GM12865 (cell line): ENCODE measurements at places on chromosomes 7 and 10.

GRCh38 chr10:102117391-102118159 is 2.6 kb downstream of the LDB1 start:
- DNase-seq: peak; percentile 56

DNA sequence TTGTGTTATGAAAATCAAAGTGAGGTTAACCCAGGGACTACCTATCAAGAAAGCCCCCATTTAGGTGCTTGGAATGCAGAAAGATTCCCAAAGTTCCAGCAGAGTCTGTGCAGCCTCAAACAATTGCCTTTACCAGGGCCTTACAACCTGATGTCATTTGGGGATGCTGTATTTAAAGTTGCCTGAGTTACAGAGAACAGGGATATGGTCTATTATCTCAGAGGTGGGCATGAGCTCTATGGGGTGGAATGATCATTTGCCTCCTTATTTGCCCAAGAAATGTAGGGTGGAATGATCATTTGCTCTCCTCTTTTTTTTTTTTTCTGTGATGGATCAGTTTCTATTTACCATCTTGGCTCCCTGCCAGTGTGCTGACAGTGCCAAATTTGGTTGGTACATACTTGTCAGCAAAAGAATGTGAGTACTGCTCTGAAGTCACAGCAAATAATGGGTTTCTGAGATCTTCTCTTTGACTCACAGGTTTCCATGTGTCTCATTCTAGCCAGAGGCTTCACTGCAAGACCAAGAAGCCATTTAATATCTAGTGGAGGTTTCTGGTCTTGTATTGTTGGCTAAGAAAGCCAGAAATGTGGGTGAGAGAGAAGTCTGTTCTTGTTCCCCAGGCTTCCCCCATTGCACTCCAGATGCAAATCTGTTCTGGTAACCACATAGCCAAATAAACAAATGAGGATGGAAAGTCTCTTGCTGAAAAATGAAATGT is 45.5 kb upstream of the ZNRF2 start:
- DNase-seq: peak; percentile 73

GRCh38 chr10:60849217-60849616 is 70.9 kb downstream of the CDK1 start:
- DNase-seq: no peak

GRCh38 chr10:131618587-131619267 is 282.1 kb upstream of the PPP2R2D start:
- no peak for DNase-seq

DNA sequence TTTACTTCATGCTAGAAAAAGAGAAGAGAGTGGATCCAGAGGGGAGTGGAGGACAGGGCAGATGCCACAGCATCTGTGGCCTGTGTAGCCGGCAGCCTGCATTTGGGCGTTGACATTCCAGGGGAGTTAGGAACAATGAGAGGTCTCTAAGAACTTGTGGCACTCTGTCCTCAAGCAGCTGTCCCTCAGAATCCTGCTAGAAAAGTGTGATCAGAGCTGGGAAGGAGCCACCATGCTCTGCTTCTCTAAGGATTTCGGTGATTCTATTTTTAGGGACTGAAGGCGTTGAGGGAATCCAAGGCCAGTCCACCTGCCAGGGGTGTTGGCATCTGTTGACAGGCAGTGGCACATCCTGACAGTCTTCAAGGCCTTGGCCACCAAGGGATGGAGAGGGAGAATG is 7.6 kb downstream of the LRIT2 start:
- no peak for DNase-seq

DNA sequence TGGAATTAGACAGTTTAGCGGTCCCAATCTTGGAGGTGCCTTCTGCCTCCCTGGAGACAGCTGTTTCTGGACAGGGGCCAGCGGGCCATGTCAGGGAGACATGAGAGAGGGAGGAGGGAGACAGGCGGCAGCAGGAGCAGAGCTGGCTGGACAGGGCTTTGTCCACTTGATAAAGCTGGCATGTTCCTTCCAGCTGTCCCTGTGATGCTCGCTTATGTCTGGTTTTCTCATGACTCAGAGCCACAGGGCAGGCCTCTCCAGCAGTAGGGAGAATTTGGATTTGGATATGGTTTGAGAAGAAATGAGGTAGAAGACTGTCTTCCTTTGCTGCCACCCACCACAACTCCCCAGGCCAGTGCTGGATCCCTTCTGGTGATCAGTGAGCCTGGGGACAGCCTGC is 51.7 kb upstream of the SORCS3 start:
- DNase-seq: no peak

DNA sequence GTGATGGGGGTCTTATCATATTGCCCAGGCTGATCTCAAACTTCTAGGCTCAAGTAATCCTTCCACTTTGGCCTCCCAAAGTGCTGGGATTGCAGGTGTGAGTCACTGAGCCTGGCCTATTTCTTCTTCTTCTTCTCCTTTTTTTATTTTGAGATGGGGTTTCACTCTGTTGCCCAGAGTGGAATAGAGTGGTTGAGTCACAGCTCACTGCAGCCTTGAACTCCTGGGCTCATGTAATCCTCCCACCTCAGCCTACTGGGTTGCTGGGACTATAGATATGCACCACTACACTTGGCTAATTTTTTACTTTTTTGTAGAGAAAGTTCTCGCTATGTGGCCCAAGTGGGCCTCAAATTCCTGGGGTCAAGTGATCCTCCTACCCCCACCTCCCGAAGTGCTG is 124.3 kb downstream of the SKIDA1 start:
- no peak for DNase-seq

DNA sequence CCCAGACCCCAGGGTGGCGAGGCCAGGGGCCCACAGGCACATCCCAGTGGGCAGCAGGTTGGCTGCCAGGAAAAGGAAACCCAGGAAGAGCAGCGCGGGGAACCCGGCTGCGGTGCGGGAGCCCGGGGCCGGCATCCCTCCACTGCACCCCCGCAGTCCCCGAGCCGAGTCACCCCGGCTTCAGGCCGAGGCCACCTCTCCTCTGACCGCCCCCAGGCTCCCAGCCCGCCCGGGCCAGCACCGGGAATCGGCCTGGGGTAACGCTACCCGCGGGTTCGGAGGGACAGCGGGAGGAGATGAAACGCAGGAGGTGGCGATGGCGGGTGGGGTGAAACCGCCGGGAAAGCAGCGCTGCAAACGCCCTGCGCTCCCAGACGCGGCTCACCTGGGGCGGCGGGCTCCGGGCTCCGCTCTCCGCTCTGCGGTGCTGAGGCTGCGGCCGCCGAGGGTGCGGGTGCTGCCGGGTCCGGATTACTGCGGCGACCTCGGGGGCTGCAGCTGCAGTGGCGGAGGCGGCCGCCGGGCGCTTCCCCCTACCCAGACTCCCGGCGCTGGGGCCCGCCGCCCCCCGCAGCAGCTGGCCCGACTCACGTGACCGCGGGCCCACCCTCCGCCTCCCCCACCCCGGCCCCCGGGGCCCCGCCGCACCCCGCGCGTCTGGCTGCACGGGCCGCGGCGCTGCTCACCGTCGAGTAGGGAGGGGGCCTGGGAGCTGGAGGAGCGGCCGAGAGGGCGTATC is at the start of gene SCRN1:
Gene SCRN1 (minus strand): TSS at position 545 of the 739 bp plus-strand sequence. CDS start 20,734 bp downstream, outside the sequence.
- peak; percentile 78 for DNase-seq
